Activated CD8-positive, alpha-beta memory T cell treated with anti-CD3 and anti-CD28 coated beads for 1 hour (primary cell): ENCODE measurements at places on chromosomes 2 and 18.

DNA sequence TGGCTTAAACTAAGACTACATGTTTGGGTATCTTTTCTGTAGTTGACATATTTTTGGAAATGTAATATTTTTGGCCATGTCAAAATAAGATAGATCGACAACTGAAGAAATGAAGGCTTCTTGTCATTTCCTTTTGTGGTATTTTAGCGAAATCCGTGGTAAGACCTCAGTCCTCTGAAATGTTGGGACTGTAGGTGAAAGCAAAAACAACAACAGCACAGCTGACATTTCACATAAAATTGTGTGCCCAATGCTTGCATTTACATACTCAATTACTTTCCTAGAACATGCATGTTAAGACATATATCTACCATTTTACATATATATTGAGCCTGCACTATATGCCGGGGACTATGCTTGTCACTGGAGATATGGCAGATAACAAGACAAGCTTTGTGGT, 50.2 kb downstream of the SPP2 start:
- no peak for DNase-seq

GRCh38 chr2:8445580-8445979, 236.3 kb upstream of the ID2 start:
- no peak for DNase-seq

DNA sequence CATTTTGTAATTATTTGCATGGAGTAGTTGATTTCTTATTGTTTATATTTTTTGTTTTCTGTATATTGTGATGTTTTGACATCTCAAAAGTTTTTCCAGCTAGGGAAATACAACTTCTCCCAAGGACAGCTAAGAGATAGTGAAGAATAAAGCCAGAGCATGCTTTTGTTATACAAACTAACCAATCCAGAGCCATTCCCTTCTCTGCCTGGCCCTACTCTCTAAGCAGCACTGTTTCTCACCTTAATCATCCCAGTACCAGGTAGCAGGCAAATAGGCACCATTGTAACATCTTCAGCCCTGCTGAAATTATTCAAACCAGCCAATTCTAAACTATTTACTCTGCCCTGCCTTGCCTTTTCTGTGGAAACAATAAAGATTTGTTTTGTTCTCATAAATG, 1063.4 kb upstream of the CHAC2 start:
- DNase-seq = no peak

GRCh38 chr2:48413676-48414075, 116.3 kb upstream of the STON1 start:
- no peak for DNase-seq

- no peak for DNase-seq
Measured at GRCh38 chr2:70347831-70348230, 46.0 kb upstream of the FAM136A start.

GRCh38 chr18:26002375-26002910, 88.0 kb downstream of the SS18 start:
- DNase-seq = no peak

DNA sequence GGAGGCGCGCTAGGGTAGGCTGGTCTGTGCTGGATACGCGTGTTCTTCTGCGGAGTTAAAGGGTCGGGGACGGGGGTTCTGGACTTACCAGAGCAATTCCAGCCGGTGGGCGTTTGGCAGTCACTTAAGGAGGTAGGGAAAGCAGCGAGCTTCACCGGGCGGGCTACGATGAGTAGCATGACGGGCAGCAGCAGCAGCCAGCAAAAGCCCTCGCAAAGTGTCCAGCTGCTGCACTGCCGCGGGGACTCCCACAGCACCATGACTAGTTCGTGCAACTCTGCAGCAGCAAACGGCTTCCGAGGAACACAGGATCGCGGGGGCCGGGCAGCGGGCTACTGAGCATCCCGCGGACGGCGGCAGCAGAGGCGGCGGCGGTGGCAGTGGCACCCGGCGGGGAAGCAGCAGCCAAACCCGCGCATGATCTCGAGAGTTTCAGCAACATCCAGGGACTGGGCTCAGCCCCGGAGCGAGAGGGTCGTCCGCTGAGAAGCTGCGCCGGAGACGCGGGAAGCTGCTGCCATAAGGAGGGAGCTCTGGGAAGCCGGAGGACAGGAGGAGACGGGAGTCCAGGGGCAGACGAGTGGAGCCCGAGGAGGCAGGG, 368 bp downstream of the TMEFF2 start:
- no peak for DNase-seq

DNA sequence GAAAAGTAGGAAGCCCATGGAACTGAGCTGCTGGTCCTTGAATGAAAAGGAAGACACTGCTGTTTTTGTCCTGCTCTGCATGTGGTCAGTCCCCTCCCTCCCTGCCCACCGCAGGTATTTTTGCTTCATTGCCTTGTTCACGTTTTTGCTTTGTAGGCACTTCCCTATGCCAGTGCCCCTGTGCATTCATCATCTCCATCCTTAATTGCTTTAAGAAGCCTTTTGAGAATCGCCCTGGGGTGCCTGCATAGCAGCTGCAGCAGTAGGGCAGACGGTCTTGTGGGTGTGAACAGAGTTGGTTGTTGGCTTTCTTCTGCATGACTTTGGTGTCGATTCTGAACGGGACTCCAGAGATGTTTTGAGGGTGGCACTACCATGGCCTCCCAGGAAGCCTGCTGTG, 97.0 kb downstream of the CABLES1 start:
- DNase-seq = no peak

GRCh38 chr18:44945888-44946401, 265.3 kb downstream of the SETBP1 start:
- no peak for DNase-seq

- no peak for DNase-seq
Measured at GRCh38 chr2:95158891-95159619, 593 bp downstream of the ZNF514 start.

DNA sequence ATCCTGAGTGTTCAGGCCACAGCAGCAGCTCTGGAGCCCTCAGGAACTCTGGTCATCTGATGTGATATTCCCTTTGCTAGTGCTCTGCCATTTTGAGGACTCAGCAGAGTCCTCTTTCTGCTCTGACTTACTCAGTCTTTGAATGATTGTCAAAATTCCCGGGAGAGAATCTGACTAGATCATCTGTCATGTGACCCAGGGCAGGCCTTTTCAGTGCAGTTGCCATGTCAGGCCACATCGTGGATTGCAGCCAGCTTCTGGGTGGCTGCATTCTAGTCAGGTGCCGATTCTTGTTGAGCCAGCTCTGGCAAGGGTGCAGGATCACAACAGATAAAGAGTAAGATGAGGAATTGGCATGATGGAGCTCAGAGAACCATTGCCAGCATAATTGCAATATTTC, 795.6 kb downstream of the CPS1 start:
- DNase-seq = no peak

DNA sequence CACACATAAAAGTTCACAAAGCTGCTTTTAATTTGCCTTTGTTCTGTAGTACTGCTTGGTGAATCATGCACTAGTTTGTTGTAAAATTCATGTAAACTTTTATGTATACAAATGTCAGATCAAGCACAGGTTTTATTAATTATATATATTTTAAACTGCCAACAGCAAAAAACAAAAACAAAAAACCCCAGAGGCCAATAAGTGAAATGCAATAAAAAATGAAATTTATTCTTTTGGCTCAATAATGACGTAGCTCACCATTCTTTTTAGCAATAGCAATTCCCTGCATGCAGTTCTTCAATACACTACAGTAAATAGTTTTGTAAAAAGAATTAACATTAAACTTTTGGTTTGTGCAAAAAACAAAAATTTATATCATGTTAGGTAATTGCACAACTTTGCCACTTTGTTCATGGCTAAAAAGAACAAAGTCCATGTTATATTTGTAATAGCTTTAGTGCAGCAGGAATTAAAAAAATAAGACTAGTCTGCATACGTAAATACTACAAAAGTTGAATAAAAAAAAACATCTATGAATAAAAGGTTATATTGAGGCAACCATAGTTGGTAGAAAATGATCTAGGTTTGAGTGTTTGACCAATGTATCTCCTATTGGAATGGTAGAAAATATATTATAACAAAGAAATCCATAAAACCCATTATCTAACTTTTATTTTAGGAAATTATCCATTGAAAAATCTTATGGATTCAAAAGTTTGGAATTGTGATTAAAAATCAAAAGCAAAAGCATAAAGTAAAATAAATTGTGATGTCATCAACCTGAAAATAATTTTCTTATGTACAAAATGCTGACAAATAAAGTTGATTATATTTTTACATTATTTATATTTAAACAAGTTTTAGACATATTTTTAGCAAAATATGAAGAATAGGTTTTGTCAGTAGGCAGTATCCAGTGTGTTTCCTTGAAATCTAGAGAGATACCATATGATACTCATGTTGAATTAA, 115.6 kb downstream of the SCN3A start:
- no peak for DNase-seq

DNA sequence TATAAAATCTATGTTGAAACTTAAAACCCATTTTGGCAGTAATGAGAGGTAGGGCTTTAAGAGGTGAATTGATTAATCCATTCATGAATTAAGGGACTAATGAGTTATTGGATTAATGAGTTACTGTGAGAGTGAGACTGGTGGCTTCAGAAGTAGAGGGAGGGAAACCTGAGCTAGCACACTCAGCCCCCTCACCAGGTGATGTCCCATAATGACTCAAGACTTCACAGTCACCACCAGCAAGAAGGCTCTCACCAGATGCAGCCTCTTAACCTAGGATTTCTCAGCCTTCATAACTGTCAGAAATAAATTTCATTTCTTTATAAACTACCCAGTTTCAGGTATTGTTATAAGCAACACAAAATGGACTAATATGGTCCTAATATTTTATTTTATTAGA, 621.7 kb upstream of the ACVR2A start:
- no peak for DNase-seq

GRCh38 chr2:150872756-150873395, 385.4 kb upstream of the RND3 start:
- no peak for DNase-seq

GRCh38 chr18:75064513-75064905, 144.4 kb downstream of the PTGR3 start:
- DNase-seq = no peak

DNA sequence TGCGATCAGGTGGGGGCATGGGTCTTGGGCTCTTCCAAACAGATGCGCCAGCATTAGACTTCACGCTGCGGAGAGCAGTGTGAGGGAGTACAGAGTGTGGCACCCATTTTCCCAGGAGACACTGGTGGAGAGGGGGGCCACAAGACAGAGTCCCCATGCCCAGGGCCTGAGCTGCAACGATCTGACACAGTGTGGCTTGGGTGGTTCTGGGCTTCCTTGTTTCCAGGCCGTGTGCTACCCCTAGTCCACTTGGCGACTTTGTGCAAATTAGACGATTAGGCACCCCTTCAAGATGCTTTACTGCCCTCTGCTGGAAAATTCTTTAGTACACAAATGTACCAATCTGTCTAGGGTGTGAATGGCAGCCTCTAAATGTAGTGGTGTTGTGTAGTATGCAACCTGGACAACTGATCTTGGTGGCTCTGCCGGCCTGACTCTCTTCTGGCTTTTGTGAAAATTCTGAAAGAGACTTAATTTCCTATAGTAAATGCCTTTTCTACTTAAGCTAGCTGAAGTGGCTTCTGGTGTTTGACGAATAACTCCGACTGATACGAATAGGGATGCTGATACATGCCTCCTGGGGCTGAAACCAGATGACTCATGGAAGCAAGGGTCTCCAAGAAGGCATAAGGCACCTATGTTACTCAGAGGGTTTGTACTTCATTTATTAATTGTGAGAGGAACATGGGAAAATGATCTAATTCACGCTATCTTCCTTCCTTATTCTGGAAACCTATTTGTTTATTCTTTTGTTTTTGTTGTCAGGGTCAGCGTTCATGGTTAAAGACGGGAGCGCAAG, 92.3 kb upstream of the SMAD2 start:
- no peak for DNase-seq

- no peak for DNase-seq
Measured at GRCh38 chr2:188003800-188004199, 287.9 kb upstream of the GULP1 start.

GRCh38 chr2:241968417-241968816, 98.9 kb downstream of the RTP5 start:
- DNase-seq = no peak
